ENCODE measurements at places on chromosomes 1 and 21.

DNA sequence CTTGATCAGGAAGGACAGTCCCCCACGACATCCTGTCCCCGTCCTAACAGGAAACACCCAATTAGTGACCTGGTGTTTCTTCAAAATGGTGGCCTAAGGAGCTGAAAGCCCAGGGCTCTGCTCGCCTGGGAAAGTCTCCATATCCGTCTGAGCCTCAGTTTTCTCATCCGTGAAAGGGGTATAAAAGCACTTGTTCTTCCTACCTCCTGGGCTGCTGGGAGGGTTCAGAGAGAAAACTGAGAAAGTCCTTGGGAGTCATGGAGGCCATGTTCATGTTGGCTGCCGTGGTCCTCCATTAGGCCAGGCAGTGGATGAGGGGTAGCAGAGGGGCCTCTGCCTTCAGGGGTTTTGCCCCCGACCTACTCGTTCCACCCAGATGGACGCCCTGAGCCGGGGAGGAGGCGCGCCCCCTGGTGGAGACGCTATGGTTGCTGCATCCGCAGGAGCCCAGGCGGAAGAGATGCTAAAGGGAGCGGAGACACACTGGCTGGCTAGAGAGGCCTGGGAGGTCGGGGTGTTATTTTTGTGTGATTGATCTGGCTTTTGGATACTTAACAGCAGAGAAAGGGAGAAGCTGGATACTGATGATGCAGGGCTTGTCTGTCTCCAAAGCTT lies 113.5 kb downstream of the PRDM2 start:
- H3K27me3 ChIP-seq, result no peaks in the 10 kb centered on the region
- no peaks in the 10 kb centered on the region for H3K4me1 ChIP-seq
- no peak overlapping the region for H3K4me3 ChIP-seq
- H3K27ac ChIP-seq, result no peak overlapping the region
- peak; percentile 30 for DNase-seq

DNA sequence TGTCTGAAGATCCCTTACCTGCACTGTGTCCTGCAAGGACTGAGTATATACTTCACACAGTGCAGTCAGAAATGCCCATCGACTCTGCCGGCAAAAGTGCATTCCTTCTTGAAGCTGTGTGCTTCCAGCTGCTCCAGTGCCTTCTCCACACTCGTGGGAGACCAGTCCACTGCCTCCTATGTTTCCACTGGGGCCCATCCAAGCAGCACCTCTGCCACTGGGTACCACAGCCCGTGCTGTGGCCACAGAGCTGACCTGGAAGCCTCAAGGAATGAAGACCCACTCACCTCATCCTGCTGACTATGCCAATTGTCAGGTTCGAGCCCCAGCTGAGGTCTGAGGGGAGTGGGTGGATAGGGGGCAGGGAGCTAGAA lies 108.1 kb downstream of the GDAP2 start:
- DNase-seq, result no peak
- no peak overlapping the region for H3K27ac ChIP-seq
- no peak overlapping the region for H3K4me3 ChIP-seq
- no peaks in the 10 kb centered on the region for H3K36me3 ChIP-seq

DNA sequence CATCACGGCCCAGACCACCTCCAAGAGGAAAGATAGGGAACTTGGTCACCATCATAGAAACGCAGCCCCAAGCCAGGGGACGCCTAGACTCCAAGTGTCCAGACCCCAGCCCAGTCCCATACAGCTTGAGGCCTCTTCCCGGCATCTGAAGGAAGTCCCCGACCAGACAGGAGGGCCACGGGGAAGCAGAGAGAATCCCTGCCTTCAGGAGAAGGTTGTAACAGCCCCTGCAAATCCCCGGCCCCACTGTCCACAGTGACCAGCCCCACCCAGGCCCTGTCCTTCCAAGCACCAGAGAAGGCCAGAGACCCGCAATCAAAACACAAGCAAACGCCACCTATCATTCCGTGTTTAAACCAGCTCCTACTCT lies 1.7 kb downstream of the SLC19A1 start:
- H3K4me3 ChIP-seq, result no peak overlapping the region
- H3K27me3 ChIP-seq, result no peaks in the 10 kb centered on the region
- DNase-seq, result peak; percentile 5
- peak overlapping the region; percentile 80 for H3K27ac ChIP-seq

- peaks cover 2% of the 10 kb centered on the region for H3K4me1 ChIP-seq
- H3K27ac ChIP-seq, result no peak overlapping the region
- peaks cover 22% of the 10 kb centered on the region for H3K36me3 ChIP-seq
- H3K27me3 ChIP-seq, result no peaks in the 10 kb centered on the region
- no peak overlapping the region for H3K4me3 ChIP-seq
Observed at GRCh38 chr1:52063192-52063591, 7.1 kb downstream of the BTF3L4 start.

- no peak for DNase-seq
- no peaks in the 10 kb centered on the region for H3K27me3 ChIP-seq
- H3K27ac ChIP-seq, result no peak overlapping the region
- H3K36me3 ChIP-seq, result no peaks in the 10 kb centered on the region
Observed at GRCh38 chr1:206633708-206634121, 1.6 kb upstream of the DYRK3 start.

DNA sequence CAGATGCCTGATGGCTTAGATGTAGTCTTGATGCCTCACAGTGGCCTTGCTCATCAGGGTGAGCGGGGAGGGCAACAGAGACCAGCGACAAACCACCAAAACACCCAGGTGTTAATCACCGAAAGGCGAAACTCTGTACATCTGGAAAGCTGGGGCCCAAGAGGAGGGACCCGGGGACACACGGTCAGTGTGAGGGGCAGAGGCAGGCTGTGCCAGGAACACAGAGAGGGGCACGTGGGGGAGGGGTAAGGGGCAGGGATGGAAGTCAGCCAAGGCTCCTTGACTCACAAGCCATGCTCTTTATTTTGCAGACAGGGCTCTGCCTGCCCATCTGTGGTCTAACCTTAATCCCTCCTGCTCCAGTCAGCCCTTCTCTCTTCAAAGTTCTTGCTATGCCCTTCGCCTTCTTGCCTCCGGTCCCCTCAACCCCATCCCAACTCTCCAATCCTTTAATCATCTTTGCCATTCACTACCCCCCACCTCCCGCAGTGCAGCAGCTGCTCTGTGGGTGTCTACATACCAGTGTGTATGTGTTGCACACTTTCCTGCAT lies 4.3 kb downstream of the MEF2D start:
- peak overlapping the region; percentile 36 for H3K27ac ChIP-seq
- peaks cover 73% of the 10 kb centered on the region for H3K4me1 ChIP-seq
- no peaks in the 10 kb centered on the region for H3K27me3 ChIP-seq

DNA sequence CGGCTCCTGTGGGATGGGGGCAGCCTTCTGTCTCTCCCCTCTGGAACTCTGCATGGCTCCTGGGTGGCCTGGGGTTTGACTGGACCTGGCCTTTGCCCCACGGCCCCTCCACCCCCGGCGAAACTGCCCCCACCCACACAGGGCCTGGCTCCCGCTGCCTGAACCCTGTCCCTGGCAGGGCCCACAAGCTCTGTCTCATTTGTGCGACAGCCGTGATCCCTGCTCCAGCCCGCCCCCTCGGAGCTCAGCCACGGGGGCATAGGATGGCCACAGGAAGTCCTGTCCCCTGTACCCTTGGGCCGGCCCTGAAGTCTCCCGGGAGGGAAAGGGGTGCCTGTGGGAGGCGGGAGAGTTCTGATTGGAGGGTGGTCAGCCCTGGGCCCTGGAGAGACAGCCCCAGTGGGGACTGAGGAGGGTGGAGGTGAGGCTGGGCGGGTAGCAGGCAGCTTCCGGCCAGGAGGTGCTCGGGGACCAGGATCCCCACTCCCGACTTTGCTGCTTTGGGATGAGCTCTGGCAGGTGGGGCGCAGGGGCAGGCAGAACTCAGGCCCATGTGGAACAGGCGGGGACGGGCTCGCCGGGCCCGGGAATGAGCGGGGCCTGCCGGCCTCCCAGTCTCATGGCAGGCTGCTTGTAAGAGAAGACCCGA lies 45.1 kb downstream of the SLX9 start:
- H3K27ac ChIP-seq, result no peak overlapping the region
- no peaks in the 10 kb centered on the region for H3K27me3 ChIP-seq
- no peak for DNase-seq
- H3K36me3 ChIP-seq, result no peaks in the 10 kb centered on the region
- no peaks in the 10 kb centered on the region for H3K4me1 ChIP-seq
- H3K4me3 ChIP-seq, result no peak overlapping the region

GRCh38 chr21:34008618-34009017 lies 64.8 kb upstream of the MRPS6 start:
- H3K4me3 ChIP-seq, result no peak overlapping the region
- no peaks in the 10 kb centered on the region for H3K27me3 ChIP-seq
- DNase-seq, result no peak
- no peaks in the 10 kb centered on the region for H3K36me3 ChIP-seq

DNA sequence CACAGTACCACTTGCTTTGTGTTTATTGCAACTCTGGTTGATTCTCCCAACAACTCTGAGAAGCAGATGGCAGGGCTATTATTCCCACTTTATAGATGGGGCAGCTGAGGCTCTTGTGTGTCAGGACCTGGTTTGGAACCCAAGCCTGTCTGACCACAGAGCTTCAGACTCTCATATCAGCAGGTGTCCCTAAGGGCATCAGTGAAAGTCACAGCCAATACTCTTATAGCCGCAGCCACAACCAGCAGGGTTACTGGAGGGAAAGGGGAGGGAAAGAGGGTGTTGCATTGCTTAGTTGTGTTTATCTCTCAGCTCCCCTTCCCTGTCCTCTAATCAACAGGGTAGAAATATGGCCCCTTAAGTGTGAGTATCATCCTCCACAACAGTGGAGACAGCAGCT lies 304.0 kb downstream of the RRAGC start:
- no peaks in the 10 kb centered on the region for H3K36me3 ChIP-seq
- DNase-seq, result no peak
- H3K4me1 ChIP-seq, result peaks cover 19% of the 10 kb centered on the region
- no peak overlapping the region for H3K27ac ChIP-seq

DNA sequence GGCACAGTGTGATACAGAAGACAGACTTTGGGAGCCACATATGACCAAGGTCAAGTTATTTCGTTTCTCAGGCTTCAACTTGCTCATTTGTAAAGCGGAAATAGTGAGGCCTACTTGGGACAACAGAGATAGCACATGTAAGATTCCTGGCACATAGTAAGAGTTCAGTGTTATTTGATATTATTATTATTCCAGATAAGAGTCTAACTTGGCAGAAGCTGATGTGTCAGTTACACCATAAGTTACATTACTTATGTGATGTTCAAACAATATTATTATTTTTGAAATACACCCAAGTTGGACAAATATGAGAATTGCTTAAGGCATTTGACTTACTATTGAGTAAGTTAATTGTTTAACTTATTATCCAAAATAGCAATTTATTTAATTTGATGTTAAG lies 10.2 kb upstream of the CYP4X1 start:
- no peak overlapping the region for H3K27ac ChIP-seq
- DNase-seq, result no peak
- H3K4me3 ChIP-seq, result no peak overlapping the region
- H3K27me3 ChIP-seq, result no peaks in the 10 kb centered on the region
- no peaks in the 10 kb centered on the region for H3K4me1 ChIP-seq

DNA sequence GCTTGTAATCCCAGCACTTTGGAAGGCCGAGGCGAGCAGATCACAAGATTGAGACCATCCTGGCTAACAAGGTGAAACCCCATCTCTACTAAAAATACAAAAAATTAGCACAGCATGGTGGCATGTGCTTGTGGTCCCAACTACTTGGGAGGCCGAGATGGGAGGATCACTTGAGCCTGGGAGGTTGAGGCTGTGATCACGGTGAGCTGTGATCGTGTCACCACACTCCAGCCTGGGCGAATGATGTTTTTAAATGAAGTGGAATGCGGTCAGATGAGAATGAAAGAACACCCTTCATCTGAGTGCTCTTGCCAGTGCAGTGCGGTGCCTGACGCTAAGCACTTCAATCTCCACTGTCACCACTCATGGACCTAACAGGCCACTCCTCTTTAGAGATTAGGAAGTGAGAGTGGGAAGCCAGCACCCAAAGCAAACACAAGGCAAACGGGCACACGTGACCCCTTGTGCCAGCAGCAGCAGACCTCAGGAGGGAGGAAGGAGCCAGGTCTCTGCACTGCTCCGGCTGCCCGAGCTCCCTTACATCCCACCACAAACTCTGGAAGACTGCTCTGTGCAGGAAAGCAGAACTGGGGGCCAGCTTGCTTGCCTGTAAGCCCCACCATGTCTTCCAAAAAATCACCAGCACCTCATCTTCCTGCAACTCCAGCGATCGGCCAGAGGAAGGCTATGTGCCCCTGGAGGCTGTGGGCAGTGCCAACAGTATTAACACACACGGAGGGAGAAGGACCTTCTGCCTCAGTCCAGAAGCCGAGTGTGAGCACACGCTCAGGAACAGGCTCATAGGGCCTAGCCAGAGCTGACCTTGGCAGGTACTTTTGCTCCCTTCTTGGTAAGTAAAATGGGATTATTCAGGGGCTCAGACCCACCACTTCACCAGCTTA lies 9.7 kb downstream of the CTNNBIP1 start:
- no peaks in the 10 kb centered on the region for H3K27me3 ChIP-seq
- no peaks in the 10 kb centered on the region for H3K4me1 ChIP-seq
- H3K27ac ChIP-seq, result no peak overlapping the region
- H3K36me3 ChIP-seq, result no peaks in the 10 kb centered on the region

GRCh38 chr1:40944326-40944725 lies 35.2 kb upstream of the CTPS1 start:
- no peaks in the 10 kb centered on the region for H3K36me3 ChIP-seq
- no peaks in the 10 kb centered on the region for H3K27me3 ChIP-seq
- no peaks in the 10 kb centered on the region for H3K4me1 ChIP-seq

GRCh38 chr21:34968414-34969333 lies 80.4 kb downstream of the RUNX1 start:
- H3K36me3 ChIP-seq, result no peaks in the 10 kb centered on the region
- H3K4me1 ChIP-seq, result peaks cover 75% of the 10 kb centered on the region
- H3K27ac ChIP-seq, result peak overlapping the region; percentile 48
- DNase-seq, result no peak
- H3K4me3 ChIP-seq, result no peak overlapping the region

GRCh38 chr1:110083866-110084226 lies 13.4 kb upstream of the ALX3 start:
- no peaks in the 10 kb centered on the region for H3K36me3 ChIP-seq
- no peaks in the 10 kb centered on the region for H3K4me1 ChIP-seq
- DNase-seq, result no peak
- H3K27me3 ChIP-seq, result peaks cover 19% of the 10 kb centered on the region
- peak overlapping the region; percentile 67 for H3K4me3 ChIP-seq

- H3K4me1 ChIP-seq, result peaks cover 10% of the 10 kb centered on the region
- no peak overlapping the region for H3K4me3 ChIP-seq
- no peaks in the 10 kb centered on the region for H3K27me3 ChIP-seq
- DNase-seq, result no peak
- no peak overlapping the region for H3K27ac ChIP-seq
Observed at GRCh38 chr21:35929901-35930300, 130.4 kb downstream of the SETD4 start.

GRCh38 chr1:117365350-117366176 lies 1.7 kb upstream of the MAN1A2 start:
- H3K36me3 ChIP-seq, result no peaks in the 10 kb centered on the region
- peak; percentile 4 for DNase-seq
- peaks cover 29% of the 10 kb centered on the region for H3K4me1 ChIP-seq
- no peaks in the 10 kb centered on the region for H3K27me3 ChIP-seq
- peak overlapping the region; percentile 83 for H3K4me3 ChIP-seq

DNA sequence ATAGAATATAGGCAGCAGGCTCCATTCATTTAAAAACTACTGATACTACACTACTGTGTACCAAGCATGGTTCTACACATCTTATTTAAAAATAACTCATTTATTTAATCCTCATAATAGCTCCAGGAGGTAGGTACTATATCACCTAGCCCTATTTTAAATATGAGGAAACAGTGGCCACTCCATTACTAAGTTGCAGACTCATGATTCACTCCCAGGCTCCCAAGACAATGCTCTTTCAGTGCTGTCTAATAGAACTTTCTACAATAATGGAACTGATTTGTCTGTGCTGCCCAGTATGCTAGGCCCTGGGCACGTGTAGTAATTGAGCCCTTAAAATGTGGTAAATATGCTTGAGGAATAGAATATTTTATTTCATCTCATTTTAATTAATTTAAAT lies 357.1 kb downstream of the LTN1 start:
- no peaks in the 10 kb centered on the region for H3K36me3 ChIP-seq
- DNase-seq, result no peak
- H3K27ac ChIP-seq, result no peak overlapping the region
